ENCODE measurements at places on chromosomes 12 and 14.

- no peak for DNase-seq
Observed at GRCh38 chr12:89799316-89799715, 90.7 kb upstream of the ATP2B1 start.

GRCh38 chr12:49587174-49587908, 18.1 kb downstream of the FAM186B start:
- no peak for DNase-seq

DNA sequence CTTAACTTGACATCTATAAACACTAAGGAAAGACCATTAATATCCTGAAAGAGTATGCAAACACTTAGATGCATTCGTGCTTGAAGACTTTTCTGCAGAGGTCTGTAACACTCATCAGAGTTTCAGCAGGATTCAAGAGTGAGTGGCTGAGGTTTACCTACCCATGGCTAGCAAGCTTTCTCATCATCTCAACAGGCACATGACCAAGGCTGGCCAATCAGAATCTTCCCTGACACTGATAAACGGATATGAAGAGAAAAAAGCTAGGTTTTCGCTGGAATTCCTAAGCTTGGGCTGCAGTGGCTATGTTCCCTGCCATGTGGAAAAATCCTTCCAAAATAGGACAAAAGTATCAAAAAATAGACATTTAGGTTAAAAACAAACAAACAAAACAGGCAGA, 162.1 kb upstream of the USP15 start:
- no peak for DNase-seq

DNA sequence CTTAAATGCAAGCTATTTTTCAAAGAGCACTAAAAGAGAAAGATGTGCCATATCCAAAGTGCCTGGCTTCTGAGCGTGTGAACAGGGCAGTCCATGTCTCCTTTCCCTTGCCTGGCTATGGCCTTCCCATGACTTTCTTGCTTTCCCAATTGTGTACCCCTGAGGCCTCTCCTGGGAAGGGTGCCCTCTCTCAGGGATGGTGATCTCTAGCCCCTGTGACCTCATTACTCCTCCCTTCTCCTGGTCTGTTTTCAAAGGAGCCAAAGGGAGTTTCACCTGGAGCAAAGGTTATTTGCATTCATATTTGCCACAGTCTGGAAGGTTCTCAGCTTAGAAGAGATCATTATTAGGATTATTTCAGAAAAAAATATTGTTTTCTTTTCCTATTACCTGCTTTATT, 429.4 kb upstream of the TMTC1 start:
- DNase-seq = no peak

- no peak for DNase-seq
Observed at GRCh38 chr12:127886827-127887226, 380.1 kb upstream of the TMEM132C start.

DNA sequence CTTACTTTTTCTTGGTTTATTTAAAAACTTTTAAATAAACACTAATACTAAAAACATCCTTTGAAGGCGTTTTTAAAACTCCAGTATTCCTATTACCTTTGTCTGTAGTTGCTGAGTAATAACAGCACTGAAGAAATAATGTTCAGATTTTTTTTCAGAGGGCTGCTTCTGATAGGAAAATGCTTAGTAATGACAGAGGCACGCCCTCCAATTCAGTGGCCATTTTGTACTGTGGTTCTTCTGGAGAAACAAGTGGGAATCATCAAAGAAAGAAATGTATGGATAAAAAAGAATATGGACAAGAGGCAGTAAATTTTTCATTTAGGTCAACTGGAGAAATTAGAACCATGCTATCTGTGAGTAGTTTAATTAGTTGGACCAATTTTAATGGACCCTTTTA, 13.6 kb downstream of the VEZT start:
- no peak for DNase-seq

DNA sequence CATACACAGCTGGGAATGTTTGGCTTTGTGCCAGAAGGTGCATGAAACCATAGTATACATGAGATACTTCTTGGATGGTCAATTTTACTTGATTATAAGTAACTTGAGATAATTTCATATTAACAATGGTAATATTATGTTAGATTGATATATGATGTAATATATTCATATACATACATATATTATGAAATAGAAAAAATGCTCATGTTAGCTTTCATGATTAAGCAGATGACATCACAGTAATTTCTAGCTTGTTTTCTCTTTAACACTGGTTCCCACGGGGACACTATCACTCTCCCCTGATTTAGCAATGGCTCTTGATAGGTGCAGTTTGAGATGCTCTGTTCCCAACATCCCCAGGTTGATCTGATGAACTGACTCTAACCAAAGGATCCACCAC, 35.4 kb upstream of the NTF3 start:
- DNase-seq = no peak

DNA sequence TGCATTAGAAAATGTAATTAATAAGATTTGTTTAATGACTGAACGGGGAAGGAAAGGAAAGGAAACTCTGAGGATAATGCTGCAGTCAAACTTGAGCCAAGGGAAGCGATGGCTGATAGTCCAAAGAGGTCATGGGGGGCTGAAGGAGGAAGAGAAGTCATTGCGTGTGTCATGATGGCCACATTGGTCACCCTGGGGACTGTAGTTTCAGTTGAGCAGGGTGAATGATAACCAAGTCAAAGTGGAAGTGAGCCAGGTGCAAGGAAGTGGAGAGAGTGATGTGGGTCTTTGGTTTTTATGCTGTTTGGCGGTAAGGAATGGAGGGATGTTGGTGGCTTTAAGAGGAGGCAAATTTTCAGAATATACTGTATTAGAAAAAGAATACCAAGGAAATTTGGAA, 21.6 kb downstream of the C12orf75 start:
- no peak for DNase-seq

GRCh38 chr12:56955631-56956256, 1.7 kb downstream of the RDH16 start:
- DNase-seq = no peak

- DNase-seq = no peak
Observed at GRCh38 chr12:52637299-52637698, 14.7 kb downstream of the KRT2 start.

- no peak for DNase-seq
Observed at GRCh38 chr14:56338674-56339073, 220.5 kb downstream of the PELI2 start.

DNA sequence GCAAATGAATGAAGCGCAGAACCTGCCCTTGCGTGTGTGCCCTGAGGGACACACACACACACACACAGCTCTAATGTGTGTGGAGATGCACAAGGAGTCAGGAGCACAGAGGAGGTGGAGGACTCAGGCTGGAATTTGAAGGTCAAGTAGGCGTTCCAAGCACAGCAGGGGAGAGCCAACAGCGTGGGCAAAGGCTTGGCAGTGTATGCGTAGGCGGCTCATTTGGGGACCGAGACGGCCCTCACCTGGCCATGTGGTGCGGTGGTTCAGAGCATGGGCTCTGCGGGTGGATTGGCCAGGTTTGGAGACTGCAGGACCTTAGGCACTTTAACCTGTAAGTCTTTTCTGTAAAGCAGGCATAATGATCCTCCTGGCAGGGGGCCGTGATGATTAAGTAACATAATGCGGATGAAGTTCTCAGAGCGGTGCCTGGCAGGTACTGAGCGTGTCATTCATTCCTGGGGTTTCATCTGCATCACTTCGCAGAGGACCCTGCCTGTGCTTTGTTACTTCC, 69.5 kb upstream of the SLC24A4 start:
- no peak for DNase-seq

DNA sequence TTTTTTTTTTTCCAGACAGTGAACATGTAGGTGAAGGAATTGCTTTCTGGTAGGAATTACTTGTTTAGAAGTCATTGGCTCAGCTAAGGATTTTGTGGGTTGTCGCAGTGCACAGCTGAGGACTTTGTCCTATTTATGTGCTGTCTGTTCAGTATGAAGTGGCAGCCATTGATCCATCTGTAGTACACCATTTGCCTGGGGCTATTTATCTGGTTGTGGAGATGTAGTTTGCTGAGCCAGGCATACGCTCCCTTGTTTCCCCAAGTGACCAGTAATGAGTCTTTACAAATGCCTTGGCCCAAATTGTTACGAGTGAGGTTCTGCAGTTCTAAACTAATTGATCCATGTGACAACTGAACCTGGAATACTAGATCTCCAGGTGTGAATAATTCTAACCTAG, 140.1 kb downstream of the NRXN3 start:
- DNase-seq = no peak

- no peak for DNase-seq
Observed at GRCh38 chr14:56129092-56129491, 10.9 kb downstream of the PELI2 start.

GRCh38 chr14:101763941-101764709, 2.6 kb downstream of the PPP2R5C start:
- no peak for DNase-seq

GRCh38 chr12:13199592-13199991, 3.1 kb downstream of the EMP1 start:
- no peak for DNase-seq

DNA sequence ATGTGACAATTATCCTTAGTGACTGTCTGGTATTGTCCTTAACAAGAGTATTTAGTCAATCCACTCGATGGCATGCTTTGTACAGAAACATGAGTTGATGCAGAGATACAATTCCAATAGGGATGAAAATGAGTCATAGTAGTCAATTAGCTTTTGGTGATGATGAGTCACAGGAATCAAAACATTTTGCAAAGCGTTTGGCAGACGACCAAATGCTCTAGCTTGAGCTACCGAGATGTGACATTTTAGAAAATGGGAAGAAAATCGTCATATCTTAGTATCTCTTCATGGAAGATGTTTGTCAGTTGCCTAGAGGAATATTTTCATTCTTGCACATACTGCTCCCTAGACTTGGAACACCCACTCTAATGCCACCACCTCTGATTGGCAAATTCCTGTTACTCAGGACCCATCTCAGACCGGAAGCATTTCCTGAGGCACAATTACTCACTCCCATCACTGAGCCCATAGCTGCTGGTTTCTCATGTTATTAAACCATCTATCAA, 95.0 kb downstream of the LMNTD1 start:
- no peak for DNase-seq

- no peak for DNase-seq
Observed at GRCh38 chr12:132566516-132567131, 43.8 kb downstream of the LRCOL1 start.

DNA sequence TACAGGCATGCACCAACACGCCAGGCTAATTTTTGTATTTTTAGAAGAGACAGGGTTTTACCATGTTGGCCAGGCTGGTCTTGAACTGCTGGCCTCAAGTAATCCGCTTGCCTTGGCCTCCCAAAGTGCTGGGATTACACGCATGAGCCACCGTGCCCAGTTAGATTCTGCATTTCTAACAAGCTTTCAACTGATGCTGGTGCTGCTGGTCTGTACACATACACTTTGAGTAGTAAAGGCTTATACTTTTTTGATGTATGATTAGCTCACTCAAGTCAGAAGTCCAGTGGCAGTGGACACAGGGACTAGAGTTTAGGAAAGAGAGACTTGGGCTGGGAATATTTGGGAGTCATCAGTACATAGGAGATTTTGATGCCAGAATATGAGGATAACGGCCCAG, 2.2 kb upstream of the TBC1D15 start:
- DNase-seq = no peak

- no peak for DNase-seq
Observed at GRCh38 chr12:11653215-11653753, 3.8 kb downstream of the ETV6 start.

- DNase-seq = no peak
Observed at GRCh38 chr14:69052181-69052601, 73.1 kb upstream of the ACTN1 start.

DNA sequence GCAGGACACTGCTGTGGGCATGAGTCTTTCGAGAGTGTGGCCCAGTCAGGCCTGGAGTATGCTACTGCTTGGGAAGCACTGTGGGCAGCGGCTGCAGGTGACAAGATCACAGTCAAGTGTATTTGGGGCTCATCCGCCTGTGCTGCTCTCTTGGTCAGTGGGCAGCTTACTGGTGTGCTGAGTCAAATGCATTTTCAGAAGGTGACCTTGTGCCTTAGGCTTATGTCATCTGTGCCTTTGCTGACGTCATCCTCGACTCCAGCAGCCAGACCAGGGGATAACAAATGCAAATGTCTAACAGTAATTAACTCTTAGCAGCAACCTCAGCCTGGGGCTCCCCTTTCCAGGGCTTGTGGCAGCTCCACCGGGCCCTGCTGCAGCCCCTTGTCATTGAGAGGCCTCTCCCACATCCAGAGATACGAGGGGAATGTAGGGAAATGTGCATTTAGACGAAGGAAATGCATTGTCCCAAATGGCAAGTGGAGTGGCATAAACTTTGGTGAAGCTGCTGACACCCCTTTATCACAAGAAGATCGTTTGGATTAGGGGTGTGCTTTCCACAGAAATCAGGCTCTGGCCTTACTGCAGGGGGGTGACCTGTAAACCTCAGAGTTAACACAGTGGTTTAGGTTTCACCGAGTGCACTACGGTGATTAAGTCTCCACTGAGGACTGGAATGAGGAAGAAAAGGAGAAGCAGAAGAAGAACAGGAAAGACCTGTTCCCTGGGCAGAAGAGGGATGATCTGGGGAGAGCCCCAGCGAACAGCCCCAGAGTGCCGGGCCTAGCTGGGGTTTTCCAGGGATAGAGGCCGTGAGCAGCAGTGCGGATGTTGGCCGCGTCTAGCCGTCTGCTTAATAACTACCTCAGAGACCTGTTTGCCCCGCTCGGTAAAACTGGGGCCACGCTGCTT, 39.7 kb downstream of the PSMA6 start:
- no peak for DNase-seq

DNA sequence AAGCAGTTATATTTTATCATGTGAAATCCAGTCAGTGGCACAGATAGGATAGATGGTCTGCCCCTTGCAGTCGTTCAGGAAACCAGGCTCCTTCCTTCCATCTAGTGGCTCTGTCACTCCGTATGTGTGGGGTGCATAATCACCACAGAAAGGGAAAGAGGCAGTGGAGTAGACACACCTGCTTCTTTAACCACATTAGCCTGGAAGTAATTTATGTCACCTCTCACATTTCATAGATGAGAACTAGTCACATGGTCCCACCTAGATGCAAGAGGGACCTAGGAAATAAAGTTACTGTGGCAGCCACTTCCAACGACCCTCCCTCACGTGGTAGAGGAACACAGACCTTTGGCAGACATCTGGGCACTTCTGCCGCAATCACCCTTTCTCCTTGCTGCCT, 14.2 kb upstream of the RNU6-8 start:
- no peak for DNase-seq

GRCh38 chr12:124463341-124463921, 104.0 kb downstream of the NCOR2 start:
- no peak for DNase-seq

DNA sequence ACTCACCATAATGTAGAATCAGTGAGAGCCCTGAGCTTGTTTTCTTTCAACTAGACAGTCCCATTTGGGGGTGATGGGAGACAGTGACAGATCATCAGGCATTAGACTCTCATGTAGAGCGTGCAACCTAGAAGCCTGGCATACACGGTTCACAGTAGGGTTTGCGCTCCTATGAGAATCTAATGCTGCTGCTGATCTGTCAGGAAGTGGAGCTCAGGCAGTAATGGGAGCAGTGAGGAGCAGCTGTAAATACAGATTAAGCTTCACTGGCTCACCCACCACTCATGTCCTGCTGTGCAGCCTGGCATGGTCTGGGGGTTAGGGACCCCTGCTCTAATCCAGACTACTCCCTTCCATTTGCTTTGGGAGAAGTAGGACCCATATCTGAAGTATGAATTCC, 55.6 kb downstream of the FNTB start:
- no peak for DNase-seq
